ENCODE measurements at places on chromosomes 11 and 22.

GRCh38 chr22:24474649-24475255 is 20.4 kb upstream of the UPB1 start:
- H3K27me3 ChIP-seq = no peaks in the 10 kb centered on the region
- no peaks in the 10 kb centered on the region for H3K4me1 ChIP-seq
- no peak overlapping the region for H3K4me3 ChIP-seq

- H3K4me1 ChIP-seq = no peaks in the 10 kb centered on the region
- H3K4me3 ChIP-seq = no peak overlapping the region
- no peaks in the 10 kb centered on the region for H3K27me3 ChIP-seq
- H3K36me3 ChIP-seq = no peaks in the 10 kb centered on the region
- no peak for DNase-seq
Measured at GRCh38 chr11:46105134-46105628, 16.1 kb downstream of the PHF21A start.

GRCh38 chr11:120511116-120511819 is at the start of gene GRIK4:
GRIK4 (plus strand) TSS chr11:120511748; CDS start chr11:120660319, 148,571 bp downstream.
- H3K4me3 ChIP-seq = peak within 1 kb of the TSS; percentile 79
- H3K4me1 ChIP-seq = no peaks in the 10 kb centered on the region
- peak; percentile 84 for DNase-seq
- no peaks in the 10 kb centered on the region for H3K36me3 ChIP-seq
- no peak within 1 kb of the TSS for H3K27ac ChIP-seq

DNA sequence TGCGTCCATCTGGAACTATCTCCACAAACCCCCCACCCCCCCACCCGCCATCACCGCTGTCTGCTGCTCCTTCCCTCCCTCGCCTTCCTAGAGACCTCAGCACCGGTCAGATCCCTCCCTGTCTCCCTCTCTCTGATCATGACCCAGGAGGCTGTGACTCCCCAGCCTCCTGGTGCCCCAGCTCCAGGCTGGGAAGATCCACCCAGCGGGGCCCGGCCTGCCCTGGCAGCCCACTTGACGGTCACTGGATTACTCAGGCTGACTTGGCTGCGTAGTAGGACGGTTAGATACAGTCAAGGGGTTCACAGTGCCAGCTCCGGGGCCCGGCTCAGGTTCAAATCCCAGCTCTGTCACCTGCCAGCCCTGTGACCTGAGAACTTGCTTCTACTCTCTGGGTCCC is 59.3 kb downstream of the ANO1 start:
- no peak overlapping the region for H3K27ac ChIP-seq
- no peaks in the 10 kb centered on the region for H3K36me3 ChIP-seq
- no peaks in the 10 kb centered on the region for H3K27me3 ChIP-seq
- H3K4me3 ChIP-seq = no peak overlapping the region
- H3K4me1 ChIP-seq = peaks cover 4% of the 10 kb centered on the region
- no peak for DNase-seq

- H3K36me3 ChIP-seq = no peaks in the 10 kb centered on the region
- DNase-seq = no peak
- H3K4me3 ChIP-seq = no peak overlapping the region
Measured at GRCh38 chr11:72084076-72084475, 3.4 kb downstream of the LRRC51 start.

- no peaks in the 10 kb centered on the region for H3K4me1 ChIP-seq
- no peaks in the 10 kb centered on the region for H3K36me3 ChIP-seq
- no peak overlapping the region for H3K27ac ChIP-seq
- no peak for DNase-seq
Measured at GRCh38 chr11:83063073-83063754, 8.5 kb downstream of the RAB30 start.

DNA sequence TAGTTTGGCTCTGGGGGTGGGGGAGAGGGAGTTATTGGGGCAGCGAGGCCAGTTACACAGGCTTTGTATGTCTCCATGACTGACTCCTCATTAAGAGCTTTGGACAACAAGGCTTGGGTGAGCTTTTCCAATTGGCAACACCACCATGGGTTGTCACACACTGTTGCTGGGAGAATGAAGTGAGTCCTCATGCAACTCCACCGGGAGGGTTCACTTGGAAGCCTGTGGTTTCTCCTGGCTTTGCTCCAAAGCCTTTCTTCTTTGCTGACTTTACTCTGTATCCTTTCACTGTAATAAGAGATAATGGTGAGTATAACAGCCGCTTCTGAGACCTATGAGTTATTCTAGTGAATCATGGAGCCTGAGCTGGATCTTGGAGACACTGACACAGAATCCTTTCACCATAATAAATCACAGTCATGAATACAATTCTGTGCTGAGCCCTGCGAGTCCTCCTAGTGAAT is 24.9 kb downstream of the EIF3F start:
- H3K4me3 ChIP-seq = no peak overlapping the region
- no peaks in the 10 kb centered on the region for H3K36me3 ChIP-seq
- H3K27ac ChIP-seq = no peak overlapping the region
- H3K27me3 ChIP-seq = peaks cover 9% of the 10 kb centered on the region

DNA sequence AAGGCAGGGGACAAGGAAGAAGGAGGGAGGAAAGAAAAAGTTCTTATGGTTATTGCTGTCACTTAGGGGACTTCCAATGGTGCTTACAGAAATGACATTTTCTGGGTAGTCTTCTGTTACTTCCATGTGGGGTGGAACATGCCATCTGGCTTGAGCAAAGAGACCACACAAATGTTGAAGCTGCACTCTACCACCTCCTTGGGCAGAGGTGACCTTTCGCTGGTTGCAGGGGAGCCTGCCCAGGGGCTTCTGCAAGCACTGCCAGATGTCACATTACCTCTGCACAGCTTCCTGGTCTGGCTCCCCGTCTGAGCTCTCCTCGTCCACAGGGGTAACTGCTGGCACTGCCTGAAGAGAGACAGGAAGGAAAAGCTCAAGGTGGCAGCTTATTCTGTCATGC is 32.6 kb upstream of the APOA1 start:
- DNase-seq = no peak
- H3K27ac ChIP-seq = no peak overlapping the region
- peaks cover 17% of the 10 kb centered on the region for H3K36me3 ChIP-seq
- H3K4me3 ChIP-seq = no peak overlapping the region
- no peaks in the 10 kb centered on the region for H3K4me1 ChIP-seq

DNA sequence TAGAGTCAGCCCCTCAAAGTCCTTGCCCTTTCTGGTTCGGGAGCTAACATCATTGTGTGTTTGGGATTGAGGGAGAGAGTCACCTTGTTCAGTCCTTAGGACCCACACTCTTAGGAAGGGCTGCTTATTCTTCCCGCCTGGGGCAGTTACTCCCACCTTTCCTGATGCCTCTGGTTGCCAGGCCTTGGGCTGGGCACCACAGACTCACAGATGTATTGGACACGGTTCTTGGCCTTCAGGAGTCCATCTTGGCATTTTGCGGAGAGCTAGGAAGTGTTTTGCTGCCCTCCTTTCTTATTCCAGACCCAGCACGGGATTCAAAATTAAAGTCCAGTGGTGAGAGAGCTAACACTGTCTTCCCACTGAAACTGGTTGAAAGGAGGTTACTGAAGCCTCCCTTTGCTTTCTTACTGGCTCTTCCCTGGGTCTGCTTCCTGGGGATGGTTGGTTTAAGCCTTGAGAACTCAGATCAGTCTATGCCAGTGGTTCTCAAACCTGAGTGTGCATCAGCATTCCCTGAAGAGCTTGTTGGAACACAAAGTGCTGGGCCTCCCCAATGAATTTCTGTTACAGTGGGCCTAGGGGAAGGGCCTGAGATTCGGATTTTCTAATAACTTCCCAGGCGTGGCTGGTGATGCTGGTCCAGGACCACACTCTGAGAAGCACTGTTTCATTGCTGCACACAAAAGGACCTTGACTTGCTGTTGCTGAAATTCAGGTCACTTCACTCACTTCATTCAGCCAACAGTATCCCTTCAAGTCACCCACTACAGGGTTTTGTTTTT is 1.4 kb downstream of the OSBP2 start:
- no peaks in the 10 kb centered on the region for H3K36me3 ChIP-seq
- DNase-seq = no peak
- no peak overlapping the region for H3K27ac ChIP-seq
- peak overlapping the region; percentile 64 for H3K4me3 ChIP-seq
- no peaks in the 10 kb centered on the region for H3K4me1 ChIP-seq

- no peaks in the 10 kb centered on the region for H3K4me1 ChIP-seq
- DNase-seq = no peak
- H3K4me3 ChIP-seq = no peak overlapping the region
- H3K27ac ChIP-seq = no peak overlapping the region
- H3K27me3 ChIP-seq = no peaks in the 10 kb centered on the region
- H3K36me3 ChIP-seq = no peaks in the 10 kb centered on the region
Measured at GRCh38 chr22:26998129-26998528, 340.7 kb downstream of the MIAT start.

DNA sequence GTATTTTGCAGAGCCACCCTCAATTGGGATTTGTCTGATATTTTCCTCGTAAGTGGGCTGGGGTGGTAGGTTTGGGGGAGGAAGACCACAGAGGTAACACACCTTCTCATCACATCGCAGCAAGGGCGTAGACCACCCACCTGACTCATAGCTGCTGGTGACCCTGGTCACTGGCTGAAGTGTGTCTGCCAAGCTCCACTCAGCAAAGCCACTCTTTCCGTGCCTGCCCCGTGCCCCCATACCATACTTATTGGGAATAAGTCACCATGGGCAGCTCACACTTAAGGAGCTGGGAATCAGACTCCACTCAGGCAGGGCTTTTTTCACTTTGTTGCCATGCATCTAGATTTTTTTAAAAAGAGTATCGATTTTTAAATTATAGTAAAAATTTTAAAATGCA is 111.6 kb downstream of the PHF21B start:
- no peak overlapping the region for H3K4me3 ChIP-seq
- no peak for DNase-seq
- H3K27me3 ChIP-seq = no peaks in the 10 kb centered on the region

- no peaks in the 10 kb centered on the region for H3K4me1 ChIP-seq
- H3K27ac ChIP-seq = no peak overlapping the region
- no peaks in the 10 kb centered on the region for H3K27me3 ChIP-seq
- peak; percentile 84 for DNase-seq
- no peaks in the 10 kb centered on the region for H3K36me3 ChIP-seq
Measured at GRCh38 chr11:1628506-1629325, 859 bp upstream of the KRTAP5-5 start.

GRCh38 chr11:58775066-58775708 is 43.4 kb upstream of the GLYAT start:
- H3K27ac ChIP-seq = no peak overlapping the region
- H3K36me3 ChIP-seq = peaks cover 2% of the 10 kb centered on the region
- no peaks in the 10 kb centered on the region for H3K4me1 ChIP-seq
- H3K4me3 ChIP-seq = no peak overlapping the region

DNA sequence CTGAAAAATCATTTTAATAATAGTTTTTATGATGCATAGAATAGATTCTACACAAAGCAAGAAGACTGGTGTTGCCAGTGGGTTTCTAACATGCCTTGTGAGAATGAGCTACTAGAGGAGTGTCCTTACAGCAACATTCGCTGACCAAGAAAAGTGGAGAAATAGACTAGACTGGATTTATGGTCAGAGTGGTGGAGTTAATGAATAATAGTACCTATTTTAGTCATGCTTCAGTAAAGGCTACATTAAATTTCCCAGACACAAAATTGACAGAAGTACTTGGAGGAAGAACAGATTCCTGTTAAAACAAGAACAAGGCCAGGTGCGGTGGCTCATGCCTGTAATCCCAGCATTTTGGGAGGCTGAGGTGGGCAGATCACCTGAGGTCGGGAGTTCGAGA is 539.2 kb downstream of the ETS1 start:
- no peaks in the 10 kb centered on the region for H3K36me3 ChIP-seq
- H3K27ac ChIP-seq = no peak overlapping the region
- H3K4me3 ChIP-seq = no peak overlapping the region
- no peak for DNase-seq
- no peaks in the 10 kb centered on the region for H3K4me1 ChIP-seq

- H3K27me3 ChIP-seq = no peaks in the 10 kb centered on the region
- peaks cover 22% of the 10 kb centered on the region for H3K4me1 ChIP-seq
- H3K36me3 ChIP-seq = no peaks in the 10 kb centered on the region
- H3K27ac ChIP-seq = no peak overlapping the region
- no peak for DNase-seq
Measured at GRCh38 chr11:123374622-123374968, 55.5 kb upstream of the GRAMD1B start.

- no peak for DNase-seq
- H3K36me3 ChIP-seq = no peaks in the 10 kb centered on the region
- no peaks in the 10 kb centered on the region for H3K4me1 ChIP-seq
- H3K27me3 ChIP-seq = no peaks in the 10 kb centered on the region
Measured at GRCh38 chr22:27238935-27239510, 562.5 kb downstream of the MN1 start.

DNA sequence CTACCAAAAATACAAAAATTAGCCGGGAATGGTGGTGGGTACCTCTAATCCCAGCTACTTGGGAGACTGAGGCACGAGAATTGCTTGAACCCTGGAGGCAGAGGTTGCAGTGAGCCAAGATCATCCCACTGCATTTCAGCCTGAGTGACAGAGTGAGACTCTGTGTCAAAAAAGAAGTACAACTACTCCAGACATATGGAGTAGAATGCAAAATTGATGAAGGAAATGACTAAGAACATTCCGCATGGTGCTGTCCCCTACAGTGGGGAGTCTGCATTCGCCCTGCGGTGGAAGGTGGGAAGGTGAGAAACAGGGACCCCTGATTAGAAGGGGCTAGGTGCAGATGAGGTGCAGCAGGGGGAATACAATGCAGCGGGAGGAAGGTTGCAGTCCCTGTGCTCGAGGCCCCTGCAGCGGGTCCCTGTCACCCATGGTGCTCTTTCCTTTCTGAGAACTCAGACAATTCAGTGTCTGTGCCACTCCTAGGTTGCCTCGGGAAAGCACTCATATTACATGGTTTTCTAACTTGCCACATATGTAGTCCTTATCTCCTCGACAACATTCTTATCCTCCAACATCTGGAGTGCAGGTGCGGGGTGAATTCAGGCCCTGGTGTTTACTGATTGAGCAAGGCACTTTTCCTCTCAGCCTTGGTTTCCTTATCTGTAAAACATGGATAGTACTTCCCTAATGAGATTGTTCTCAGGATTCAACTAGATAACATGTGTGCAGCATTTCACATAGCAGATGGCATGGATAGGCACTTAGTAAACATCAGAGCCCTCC is 5.2 kb downstream of the POLD4 start:
- no peaks in the 10 kb centered on the region for H3K4me1 ChIP-seq
- H3K4me3 ChIP-seq = no peak overlapping the region
- H3K36me3 ChIP-seq = no peaks in the 10 kb centered on the region

- H3K36me3 ChIP-seq = peaks cover 16% of the 10 kb centered on the region
- DNase-seq = no peak
- H3K4me1 ChIP-seq = peaks cover 8% of the 10 kb centered on the region
- H3K27me3 ChIP-seq = no peaks in the 10 kb centered on the region
- H3K4me3 ChIP-seq = no peak overlapping the region
- no peak overlapping the region for H3K27ac ChIP-seq
Measured at GRCh38 chr11:71173709-71174108, 78.7 kb downstream of the SHANK2 start.

- no peak overlapping the region for H3K27ac ChIP-seq
- H3K4me3 ChIP-seq = no peak overlapping the region
- H3K27me3 ChIP-seq = no peaks in the 10 kb centered on the region
- H3K4me1 ChIP-seq = no peaks in the 10 kb centered on the region
Measured at GRCh38 chr11:33944693-33945424, 53.0 kb upstream of the LMO2 start.

GRCh38 chr22:36287881-36288515 is 35.1 kb downstream of the APOL1 start:
- H3K36me3 ChIP-seq = peaks cover 91% of the 10 kb centered on the region
- H3K27me3 ChIP-seq = no peaks in the 10 kb centered on the region
- no peaks in the 10 kb centered on the region for H3K4me1 ChIP-seq
- no peak for DNase-seq

All from H9 (cell line).